Karpas-422 (cell line): ENCODE measurements at places on chromosomes 11 and 22. TPM values are rescaled to one million over a fixed set of nuclear protein-coding genes. Genes with fewer than 3 reads are reported as not detected.
A peak's percentile ranks its signal among the peaks of the same experiment; 100 is the strongest.

RPS19BP1 gene
- 91.1 and 198 TPM in 2 replicates for total RNA-seq

LIPT2 gene
- total RNA-seq: 5.9 and 9.8 TPM in 2 replicates

BIK gene
- 0.71 TPM in 1 of 2 replicates, not detected in the other for total RNA-seq

DNA sequence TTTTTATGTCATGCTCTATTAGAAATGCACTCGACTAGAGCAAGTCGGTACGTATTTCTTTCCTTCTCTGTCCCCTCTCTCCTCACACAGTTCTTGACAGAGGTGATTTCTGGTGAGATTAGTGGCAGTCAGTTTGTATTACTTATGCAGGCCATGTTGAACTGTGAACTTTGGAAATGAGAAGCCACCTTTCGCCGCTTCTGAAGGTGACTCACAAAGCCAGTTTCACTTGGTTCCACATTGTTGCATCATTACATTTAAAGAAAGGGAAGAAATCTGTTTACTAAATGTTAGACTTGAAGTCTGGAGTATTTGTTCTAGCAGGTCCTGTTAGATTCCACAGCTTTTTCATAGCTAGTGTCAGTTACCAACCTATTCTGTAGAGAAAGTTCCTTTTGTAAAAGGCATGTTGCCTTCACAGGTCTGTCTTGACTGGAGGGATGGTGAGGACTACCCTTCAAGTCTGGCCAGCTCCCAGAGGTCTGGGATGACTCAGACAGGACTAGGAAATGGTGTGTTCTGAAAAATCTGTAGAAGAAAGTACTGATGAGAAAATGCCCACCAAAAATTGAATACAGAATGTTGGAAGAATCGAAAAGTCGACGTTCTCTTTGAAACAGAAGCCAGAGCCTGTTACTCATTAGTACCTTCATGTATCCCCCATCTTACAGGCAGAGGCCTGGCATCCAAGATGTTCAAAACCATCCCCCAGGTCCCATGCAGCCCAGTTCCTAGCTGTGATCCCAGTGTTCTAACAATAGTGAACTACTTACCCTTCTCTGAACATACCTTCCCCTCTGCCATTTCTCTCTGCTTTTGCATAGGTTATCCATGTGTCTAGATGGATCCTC is 181.4 kb downstream of the DBX1 start:
- no peaks in the 10 kb centered on the region; the same call in 1 of the 2 replicates for H3K27me3 ChIP-seq
- no peak overlapping the region for H3K27ac ChIP-seq
- no peaks in the 10 kb centered on the region for H3K36me3 ChIP-seq
- H3K4me3 ChIP-seq: no peak overlapping the region
- no peak for DNase-seq
- H3K4me1 ChIP-seq: peaks cover 13% of the 10 kb centered on the region

GRCh38 chr11:10899121-10899830 is 41.4 kb upstream of the ZBED5 start:
- no peak overlapping the region for H3K27ac ChIP-seq
- H3K36me3 ChIP-seq: no peaks in the 10 kb centered on the region
- no peaks in the 10 kb centered on the region for H3K4me1 ChIP-seq
- H3K27me3 ChIP-seq: no peaks in the 10 kb centered on the region
- no peak for DNase-seq
- no peak overlapping the region for H3K4me3 ChIP-seq

GRCh38 chr22:41448189-41448808 is 1.7 kb upstream of the TOB2 start:
- no peaks in the 10 kb centered on the region for H3K27me3 ChIP-seq
- DNase-seq: peak; percentile 100
- peak overlapping the region; percentile 97 for H3K4me3 ChIP-seq

GRCh38 chr11:120923866-120924508 is 99.9 kb upstream of the TBCEL start:
- no peak for DNase-seq
- H3K27ac ChIP-seq: no peak overlapping the region
- H3K4me3 ChIP-seq: no peak overlapping the region

NELL1 gene
- total RNA-seq: 0.19 and 0.25 TPM in 2 replicates

DNA sequence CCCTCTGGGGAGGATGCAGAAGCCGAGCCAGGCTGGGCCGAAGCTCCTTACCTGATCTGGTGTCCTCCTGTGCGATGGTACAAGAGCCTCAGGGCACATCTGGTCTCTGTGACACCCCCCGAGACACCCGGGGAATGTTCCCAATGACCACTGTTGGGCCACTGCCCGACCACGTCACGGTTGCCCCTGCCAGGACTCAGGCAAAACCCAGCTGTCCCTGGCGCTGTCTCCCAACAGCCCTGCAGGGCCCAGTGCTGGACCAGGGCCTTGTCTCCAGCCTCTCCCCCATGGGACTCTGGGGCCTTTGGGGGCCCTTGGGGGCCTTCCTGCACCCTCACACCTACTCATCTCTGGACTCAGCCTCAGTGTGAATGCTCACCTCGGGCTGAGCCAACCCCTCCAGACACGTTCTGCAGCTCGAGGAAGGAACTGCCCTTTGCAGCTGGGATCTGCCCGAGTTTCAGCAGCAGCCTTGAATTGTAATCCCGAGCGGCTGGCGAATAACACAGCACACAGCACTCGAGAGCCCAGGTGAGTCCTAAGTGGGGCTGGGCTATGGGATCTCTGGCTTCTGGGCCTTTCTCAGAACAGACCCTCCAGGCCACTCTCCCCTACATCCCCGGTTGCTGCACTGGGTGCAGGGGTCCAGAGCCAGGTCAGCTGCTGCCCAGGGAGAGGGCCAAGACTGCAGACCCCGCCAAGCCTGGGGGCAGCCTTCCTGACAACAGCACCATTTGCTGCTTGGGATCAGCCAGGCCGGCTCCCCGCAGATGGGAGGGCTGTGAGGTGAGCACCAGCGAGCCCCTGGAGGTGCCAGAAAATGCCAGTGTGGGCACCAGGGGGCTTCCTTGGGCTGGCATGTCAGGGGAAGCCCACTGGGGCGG is 39.8 kb downstream of the RTN4R start:
- H3K27me3 ChIP-seq: no peaks in the 10 kb centered on the region
- peaks cover 34% of the 10 kb centered on the region for H3K4me1 ChIP-seq
- H3K36me3 ChIP-seq: no peaks in the 10 kb centered on the region
- no peak overlapping the region for H3K4me3 ChIP-seq
- no peak for DNase-seq
- no peak overlapping the region for H3K27ac ChIP-seq

DNA sequence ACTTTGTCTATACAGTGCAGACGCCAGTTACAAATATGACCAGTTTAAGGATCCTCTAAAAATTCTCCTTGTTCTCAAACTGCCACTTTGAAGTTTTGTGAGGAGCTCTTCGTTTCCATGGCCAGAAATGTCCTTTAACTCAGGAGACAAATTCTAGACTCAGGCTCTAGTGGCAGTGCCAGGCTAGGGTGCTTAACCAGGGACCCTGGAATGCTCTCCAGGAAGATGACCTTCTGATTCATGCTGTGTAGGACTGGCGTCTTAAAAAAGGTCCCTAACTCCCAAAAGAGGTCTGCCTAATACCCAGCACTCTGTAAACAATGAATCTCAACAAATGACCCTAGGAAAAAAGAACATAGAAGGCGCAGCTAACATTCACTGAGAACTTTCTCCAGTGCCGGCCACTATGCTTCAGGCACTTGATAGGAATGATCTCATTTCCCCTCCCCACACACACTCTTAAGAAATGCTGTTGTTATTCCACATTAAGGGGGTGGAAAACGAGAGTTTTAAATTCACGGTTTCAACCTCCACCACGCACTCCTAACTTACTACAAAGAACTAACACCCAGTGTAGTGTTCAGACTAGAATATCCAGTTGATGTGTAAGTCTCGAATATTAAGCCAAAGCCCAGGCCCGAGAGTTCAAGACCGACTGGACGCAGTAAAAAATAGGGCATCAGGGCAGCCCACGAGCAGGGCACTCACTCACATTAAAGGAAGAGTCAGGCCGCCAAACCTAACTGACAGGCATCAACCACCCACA is 747 bp downstream of the NXF1 start:
- peaks cover 23% of the 10 kb centered on the region; the same call in 1 of the 2 replicates for H3K36me3 ChIP-seq
- no peaks in the 10 kb centered on the region for H3K27me3 ChIP-seq
- no peak overlapping the region for H3K27ac ChIP-seq
- H3K4me1 ChIP-seq: peaks cover 33% of the 10 kb centered on the region
- H3K4me3 ChIP-seq: peak overlapping the region; percentile 95
- DNase-seq: no peak

- H3K36me3 ChIP-seq: no peaks in the 10 kb centered on the region
- H3K27ac ChIP-seq: no peak overlapping the region
- no peaks in the 10 kb centered on the region for H3K27me3 ChIP-seq
- no peaks in the 10 kb centered on the region for H3K4me1 ChIP-seq
- no peak overlapping the region for H3K4me3 ChIP-seq
Observed at GRCh38 chr11:113085446-113085845, 124.2 kb downstream of the NCAM1 start.

DNA sequence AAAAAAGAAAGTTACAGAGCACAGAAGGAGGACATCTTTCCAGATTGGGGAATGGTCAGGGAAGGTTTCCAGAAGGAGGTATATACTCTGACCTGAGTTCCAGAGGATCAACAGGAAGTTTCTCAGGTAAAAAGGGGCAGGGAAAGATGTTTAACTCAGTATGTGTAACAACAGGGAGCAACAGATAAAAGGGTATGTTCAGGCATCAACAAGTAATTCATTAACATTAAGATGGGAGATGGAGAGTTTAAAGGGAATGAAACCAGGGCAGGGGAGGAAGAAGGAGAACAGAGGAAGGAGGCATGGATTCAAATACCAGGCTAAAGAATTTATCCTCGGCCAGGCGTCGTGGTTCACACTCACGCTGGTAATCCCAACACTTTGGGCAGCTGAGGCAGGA is 2.5 kb upstream of the DENND5A start:
- DNase-seq: no peak
- no peaks in the 10 kb centered on the region for H3K36me3 ChIP-seq
- H3K27ac ChIP-seq: no peak overlapping the region
- peaks cover 17% of the 10 kb centered on the region for H3K4me1 ChIP-seq

DNA sequence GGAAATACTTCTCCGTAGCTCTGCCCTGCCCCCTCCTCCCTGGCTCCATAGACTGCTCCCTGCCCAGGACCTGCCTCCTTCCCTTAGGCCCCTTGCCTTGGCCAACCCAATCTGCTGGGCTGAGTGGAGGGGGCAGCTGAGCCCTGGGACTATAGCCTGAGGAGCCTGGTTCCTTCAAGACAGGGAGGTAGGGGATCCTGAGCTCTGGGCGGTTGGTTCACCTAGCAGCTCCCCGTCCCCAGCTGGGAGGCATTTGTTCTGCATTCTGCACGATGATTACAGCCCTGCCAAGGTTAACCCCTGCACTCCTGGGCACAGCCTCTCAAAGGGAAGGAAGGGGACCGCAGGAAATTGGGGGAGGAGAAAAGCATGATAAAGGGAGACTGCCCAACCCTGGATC is 3.6 kb upstream of the CDC42EP1 start:
- H3K27me3 ChIP-seq: no peaks in the 10 kb centered on the region
- H3K36me3 ChIP-seq: no peaks in the 10 kb centered on the region
- DNase-seq: peak; percentile 62

GRCh38 chr11:71988050-71988449 is 10.7 kb upstream of the IL18BP start:
- H3K27me3 ChIP-seq: no peaks in the 10 kb centered on the region
- no peaks in the 10 kb centered on the region for H3K36me3 ChIP-seq
- H3K4me1 ChIP-seq: peaks cover 15% of the 10 kb centered on the region
- no peak overlapping the region for H3K27ac ChIP-seq

- H3K36me3 ChIP-seq: peaks cover 10% of the 10 kb centered on the region; the same call in 1 of the 2 replicates
- peaks cover 16% of the 10 kb centered on the region for H3K4me1 ChIP-seq
- no peak overlapping the region for H3K27ac ChIP-seq
- no peak for DNase-seq
Observed at GRCh38 chr11:119121811-119122124, 388 bp downstream of the HINFP start.

- no peak for DNase-seq
- no peaks in the 10 kb centered on the region for H3K27me3 ChIP-seq
- no peaks in the 10 kb centered on the region for H3K4me1 ChIP-seq
- H3K27ac ChIP-seq: no peak overlapping the region
Observed at GRCh38 chr11:126733685-126734084, 266.9 kb downstream of the KIRREL3 start.

SEPTIN3 gene
- not detected in 2 replicates for total RNA-seq

MS4A3 gene
- not detected in 2 replicates for total RNA-seq

GRCh38 chr11:129282634-129283033 is 90.5 kb upstream of the ARHGAP32 start:
- no peaks in the 10 kb centered on the region for H3K4me1 ChIP-seq
- H3K4me3 ChIP-seq: no peak overlapping the region
- no peak for DNase-seq
- no peaks in the 10 kb centered on the region for H3K36me3 ChIP-seq
- no peaks in the 10 kb centered on the region for H3K27me3 ChIP-seq

DNA sequence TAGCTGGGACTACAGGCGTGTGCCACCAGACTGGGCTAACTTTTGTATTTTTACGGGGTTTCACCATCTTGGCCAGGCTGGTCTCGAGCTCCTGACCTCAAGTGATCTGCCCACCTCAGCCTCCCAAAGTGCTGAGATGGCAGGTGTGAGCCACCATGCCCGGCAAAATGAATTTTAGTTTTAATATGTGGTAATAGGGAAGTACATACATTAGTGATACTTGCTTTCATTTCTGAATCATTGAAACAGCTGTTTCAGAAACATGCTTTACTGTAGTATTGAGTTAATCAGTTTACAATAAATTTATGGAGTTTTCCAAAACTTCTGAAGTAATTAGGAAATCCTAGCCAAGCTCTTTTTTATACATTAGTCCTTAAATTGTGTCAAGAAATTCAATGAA is 15.6 kb downstream of the PCF11 start:
- H3K36me3 ChIP-seq: peaks cover 80% of the 10 kb centered on the region
- H3K27ac ChIP-seq: no peak overlapping the region

ACAT1 gene
- total RNA-seq: 251 and 257 TPM in 2 replicates

TMX2 gene
- total RNA-seq: 53.3 and 91.2 TPM in 2 replicates

PNPLA2 gene
- total RNA-seq: 32.5 and 35.8 TPM in 2 replicates

GRCh38 chr11:76857781-76858410 is 2.8 kb upstream of the ACER3 start:
- no peaks in the 10 kb centered on the region for H3K27me3 ChIP-seq
- no peak for DNase-seq
- no peaks in the 10 kb centered on the region for H3K36me3 ChIP-seq
- no peak overlapping the region for H3K4me3 ChIP-seq

DNA sequence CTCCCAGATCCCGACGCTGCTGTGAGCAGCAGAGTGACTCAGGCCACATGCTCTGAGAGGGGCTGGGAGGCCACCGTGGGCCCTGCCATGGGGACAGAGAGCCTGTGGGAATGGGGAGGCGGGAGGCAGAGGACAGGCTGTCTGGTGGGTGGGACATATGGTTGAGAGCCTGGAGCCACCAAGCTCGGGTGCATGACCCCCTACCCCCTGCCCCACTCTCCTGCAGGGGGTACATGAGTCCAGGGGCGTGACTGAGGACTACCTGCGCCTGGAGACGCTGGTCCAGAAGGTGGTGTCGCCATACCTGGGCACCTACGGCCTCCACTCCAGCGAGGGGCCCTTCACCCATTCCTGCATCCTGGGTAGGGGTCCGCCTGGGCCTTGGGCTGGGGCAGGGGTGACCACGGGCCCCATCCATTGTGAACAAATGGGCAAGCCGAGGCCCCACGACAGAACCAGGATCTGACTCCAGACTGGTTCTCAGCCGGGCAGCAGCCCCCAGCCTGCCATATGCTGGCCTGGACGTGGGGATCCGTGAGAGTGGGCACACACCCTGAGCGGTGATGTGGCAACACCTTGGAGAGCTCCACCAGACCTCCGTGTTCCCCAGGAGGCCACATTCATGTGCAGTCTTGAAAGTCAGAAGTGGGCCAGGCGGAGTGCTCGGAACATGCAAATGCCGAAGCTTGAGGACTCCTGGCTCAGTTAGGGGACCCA is 17.4 kb upstream of the ARHGAP8 start:
- no peaks in the 10 kb centered on the region for H3K36me3 ChIP-seq
- H3K4me1 ChIP-seq: no peaks in the 10 kb centered on the region
- no peak overlapping the region for H3K27ac ChIP-seq
- H3K27me3 ChIP-seq: no peaks in the 10 kb centered on the region
- H3K4me3 ChIP-seq: no peak overlapping the region

KCNC1 gene
- total RNA-seq: not detected in 2 replicates

LMF2 gene
- total RNA-seq: 19.2 and 21.4 TPM in 2 replicates
